ENCODE measurements at places on chromosomes 2 and 18. TPM values are rescaled to one million over a fixed set of nuclear protein-coding genes. Genes with fewer than 3 reads are reported as not detected.

The CTAGE1 gene
- total RNA-seq = not detected

The POTEC gene
- total RNA-seq = not detected

The HTR2B gene
- not detected for total RNA-seq

The TTL gene
- 35.9 TPM for total RNA-seq

The AOX1 gene
- 0.32 TPM for total RNA-seq

The RNF152 gene
- 0.05 TPM for total RNA-seq

The TMEM163 gene
- 0.76 TPM for total RNA-seq

The DUSP28 gene
- total RNA-seq = 10.3 TPM

The SERPINB13 gene
- not detected for total RNA-seq

The GREB1 gene
- 0.27 TPM for total RNA-seq

The ZNF638 gene
- total RNA-seq = 104 TPM

The NFU1 gene
- total RNA-seq = 17.9 TPM

The PCBP1 gene
- total RNA-seq = 443 TPM

The ANKRD53 gene
- total RNA-seq = not detected

The FHOD3 gene
- total RNA-seq = not detected

The UGT1A10 gene
- not detected for total RNA-seq

The VIL1 gene
- total RNA-seq = 0.27 TPM

The THSD7B gene
- not detected for total RNA-seq

The TMEM150A gene
- total RNA-seq = 4.4 TPM

All from T-helper 1 cell treated with Interleukin-12 subunit alpha and Interleukin-12 subunit beta and Interleukin-4 antibody, amounts not matched to agents 30 ng/mL and 1 ng/mL, for 36 hours (primary cell).